ENCODE measurements at places on chromosomes 2 and 18.

DNA sequence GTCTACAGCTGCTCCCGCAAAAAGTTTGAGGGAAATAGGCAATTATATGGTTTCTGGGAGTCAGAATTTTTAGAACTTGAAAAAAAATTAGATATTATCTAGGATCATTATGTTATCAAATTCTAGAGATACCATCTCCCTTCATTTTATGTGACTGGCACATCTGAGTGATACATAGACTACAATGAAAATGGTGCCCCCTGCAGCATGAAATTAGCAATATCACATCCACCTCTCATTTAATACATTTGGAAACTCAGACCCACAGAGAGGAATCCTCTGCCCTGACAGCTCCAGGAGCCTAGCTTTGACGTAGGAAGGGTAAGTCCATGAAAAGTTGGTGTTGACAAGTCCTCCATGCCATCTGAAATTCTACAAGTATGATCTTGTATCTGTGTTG lies 381.6 kb downstream of the SUCLG1 start:
- no peak for DNase-seq

GRCh38 chr2:68911709-68912108 lies 40.5 kb upstream of the BMP10 start:
- DNase-seq, result no peak

GRCh38 chr2:241188361-241189092 lies at the start of gene ANO7:
TSS of gene ANO7 (plus strand) at chr2:241188677. CDS start at chr2:241190064, 1,387 bp downstream.
- no peak for DNase-seq

DNA sequence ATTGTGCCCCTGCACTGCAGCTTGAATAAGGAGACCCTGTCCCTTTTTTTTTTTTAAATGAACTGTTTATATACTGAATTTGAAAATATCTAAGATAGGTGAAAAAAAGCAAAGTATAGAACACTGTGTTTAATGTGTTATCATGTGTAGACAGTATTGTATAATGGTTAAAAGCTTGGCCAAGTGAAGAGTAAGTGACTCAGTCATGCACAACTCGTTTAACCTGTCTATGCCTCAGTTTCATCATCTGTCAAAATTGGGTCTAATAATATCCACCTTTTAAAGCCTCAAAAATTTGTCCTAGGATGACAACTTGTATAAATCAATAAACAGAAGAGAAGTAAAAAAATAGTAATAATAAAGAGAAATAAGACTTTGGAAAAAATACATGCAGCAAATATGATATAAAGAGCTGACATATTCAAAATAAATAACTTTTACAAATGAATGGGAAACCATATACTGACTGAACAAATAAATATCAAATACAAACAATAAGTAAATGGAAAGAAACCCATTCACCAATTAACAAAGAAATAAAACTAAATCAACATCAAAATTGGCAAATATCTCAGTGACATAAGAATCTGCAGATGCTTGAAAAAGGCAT lies 113.7 kb downstream of the C2orf74 start:
- DNase-seq, result no peak

Measured in activated naive CD4-positive, alpha-beta T cell (primary cell).